ENCODE measurements at places on chromosomes 11 and 22. TPM values are rescaled to one million over a fixed set of nuclear protein-coding genes. Genes with fewer than 3 reads are reported as not detected.

- DNase-seq, result no peak
- peaks cover 58% of the 10 kb centered on the region for H3K36me3 ChIP-seq
Observed at GRCh38 chr22:28798810-28799605, 1.4 kb downstream of the XBP1 start.

SYTL2 gene
- total RNA-seq, result 28.7 TPM

CD6 gene
- 285 TPM for total RNA-seq

GRCh38 chr11:33703788-33704187 lies 3.2 kb upstream of the C11orf91 start:
- H3K27me3 ChIP-seq, result peaks cover 9% of the 10 kb centered on the region
- H3K36me3 ChIP-seq, result peaks cover 5% of the 10 kb centered on the region
- DNase-seq, result no peak

- H3K4me1 ChIP-seq, result peaks cover 7% of the 10 kb centered on the region
- H3K27ac ChIP-seq, result no peak overlapping the region
- H3K4me3 ChIP-seq, result no peak overlapping the region
- no peak for DNase-seq
- peaks cover 1% of the 10 kb centered on the region for H3K36me3 ChIP-seq
- no peaks in the 10 kb centered on the region for H3K27me3 ChIP-seq
Observed at GRCh38 chr11:95301474-95301873, 70.5 kb upstream of the SESN3 start.

DNA sequence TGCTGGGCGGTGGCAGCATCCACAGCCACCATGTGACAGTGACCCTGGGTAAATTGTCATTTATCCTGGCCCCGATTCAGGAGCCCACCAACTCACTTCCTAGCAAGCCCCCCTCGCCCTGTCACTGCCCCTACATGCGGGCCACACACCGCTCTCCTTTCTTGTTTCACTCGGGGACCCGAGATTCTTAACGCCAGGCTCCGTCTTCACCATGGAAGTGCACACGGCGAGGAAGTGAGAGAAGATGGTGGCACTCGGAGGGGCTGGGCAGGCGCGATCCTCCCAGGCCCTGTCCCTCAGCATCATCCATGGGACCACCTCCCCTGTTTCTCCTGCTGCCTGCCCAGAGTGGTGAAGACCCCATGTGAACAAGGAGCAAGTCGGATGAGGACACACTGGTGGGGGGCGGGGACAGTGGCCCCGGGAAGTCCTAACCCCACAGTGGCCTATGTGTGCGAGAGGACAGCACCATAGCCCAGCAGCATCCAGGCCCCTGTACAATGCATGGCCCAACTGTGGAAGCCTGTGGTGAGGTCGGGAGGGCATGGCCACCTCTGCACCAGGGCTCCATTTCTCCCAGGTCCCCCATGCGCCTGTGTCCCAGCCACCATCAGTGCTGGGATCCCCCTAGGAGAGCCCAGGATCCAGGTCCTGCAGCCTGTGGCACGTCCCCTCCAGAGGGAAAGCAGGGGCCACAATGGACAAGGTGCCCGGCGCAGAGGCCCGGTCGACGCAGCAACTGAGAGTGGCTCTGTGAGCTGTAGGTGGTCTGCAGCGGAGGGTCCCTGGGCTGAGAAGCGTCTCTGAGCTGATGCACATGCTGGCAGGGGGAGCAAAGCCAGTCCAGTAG lies 262.8 kb downstream of the BRD1 start:
- H3K27ac ChIP-seq, result no peak overlapping the region
- no peaks in the 10 kb centered on the region for H3K36me3 ChIP-seq
- H3K4me3 ChIP-seq, result no peak overlapping the region
- peak; percentile 16 for DNase-seq

DNA sequence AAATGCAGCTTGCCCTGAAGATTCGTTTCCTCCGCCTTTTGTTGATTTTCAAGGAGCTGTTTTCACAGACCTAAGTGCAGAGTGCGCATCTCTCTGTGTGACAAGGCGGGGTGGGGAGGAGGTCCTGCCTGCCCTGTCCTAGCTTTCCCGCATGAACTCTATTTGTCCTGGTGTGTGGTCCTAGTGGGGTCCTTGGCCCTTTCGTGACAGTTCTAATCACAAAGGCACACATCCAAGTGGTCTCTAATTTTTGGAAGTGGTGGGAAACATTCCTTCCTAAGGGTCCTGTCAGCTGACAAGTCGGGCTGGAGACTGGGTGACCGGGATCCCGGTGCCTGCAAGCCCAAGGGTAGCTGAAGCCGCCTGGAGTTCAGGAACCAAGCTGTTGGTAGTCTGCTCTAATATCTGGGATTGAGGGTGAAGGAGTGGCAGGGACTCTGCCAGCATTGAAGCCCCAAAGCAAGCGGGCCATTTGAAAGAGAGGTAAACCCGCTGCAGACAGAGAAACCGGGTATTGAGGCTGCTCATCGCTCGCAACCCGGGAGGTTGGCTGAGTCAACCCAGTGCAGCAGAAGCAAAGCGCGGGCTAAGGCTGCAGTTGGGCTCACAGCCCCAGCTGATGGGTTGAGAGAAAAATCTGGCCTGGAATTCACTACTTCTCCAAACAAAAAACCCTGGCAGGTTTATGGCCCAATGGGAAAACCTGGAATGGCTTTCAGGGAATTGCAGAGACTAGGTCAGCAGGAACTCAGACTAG lies 28.1 kb upstream of the FBXO3 start:
- peaks cover 76% of the 10 kb centered on the region for H3K27me3 ChIP-seq
- H3K4me3 ChIP-seq, result no peak overlapping the region
- H3K36me3 ChIP-seq, result no peaks in the 10 kb centered on the region

- no peak for DNase-seq
- H3K4me3 ChIP-seq, result peak overlapping the region; percentile 81
- H3K36me3 ChIP-seq, result no peaks in the 10 kb centered on the region
- H3K4me1 ChIP-seq, result peaks cover 25% of the 10 kb centered on the region
- peaks cover 74% of the 10 kb centered on the region for H3K27me3 ChIP-seq
Observed at GRCh38 chr11:14972581-14973495, 687 bp upstream of the CALCA start.
